ENCODE measurements at places on chromosomes 3 and 15. TPM values are rescaled to one million over a fixed set of nuclear protein-coding genes. Genes with fewer than 3 reads are reported as not detected.
A peak's percentile ranks its signal among the peaks of the same experiment; 100 is the strongest.

DNA sequence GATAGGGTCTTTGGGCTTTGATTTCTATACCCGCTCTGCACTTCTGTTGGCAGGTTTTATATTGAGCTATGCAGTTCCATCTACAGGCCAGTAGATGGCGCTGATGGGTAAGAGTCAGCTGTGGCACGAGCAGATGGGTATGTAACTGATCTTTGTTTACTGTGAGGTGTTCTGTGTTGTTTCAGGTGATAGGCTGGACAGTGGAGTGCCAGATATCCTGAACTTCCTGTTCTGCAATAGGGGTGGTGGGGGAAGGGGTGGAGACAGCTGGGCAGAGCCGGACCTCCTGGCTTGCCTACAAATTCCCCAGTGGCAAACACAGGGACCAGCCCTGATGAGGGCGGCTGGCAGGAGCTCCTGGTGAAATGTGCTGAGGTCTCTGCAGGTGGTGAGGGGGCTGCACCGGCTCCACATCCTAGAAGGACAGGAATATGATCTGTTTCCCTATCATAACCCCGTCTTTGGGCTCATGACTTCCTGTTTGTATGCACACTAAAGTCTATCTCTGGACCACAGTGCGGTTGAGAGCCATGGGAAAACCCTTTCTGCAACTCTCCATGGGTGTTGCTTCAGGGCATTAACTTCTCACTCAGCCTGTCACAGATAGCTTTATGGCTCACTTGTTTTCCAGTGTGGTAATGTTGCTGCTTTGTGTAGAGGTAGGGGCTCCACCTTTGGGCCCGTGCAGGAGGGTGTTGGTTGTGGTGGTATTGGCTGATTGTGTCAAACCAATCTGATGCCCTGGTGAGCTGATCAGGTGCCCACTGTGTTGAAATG is 13.4 kb upstream of the FAM98B start:
- H3K4me1 ChIP-seq: no peaks in the 10 kb centered on the region
- no peak overlapping the region for H3K4me3 ChIP-seq
- no peak overlapping the region for H3K27ac ChIP-seq

Gene CCR3
- not detected for total RNA-seq

Gene IL17RC
- 69.6 TPM for total RNA-seq

Gene SMAD3
- total RNA-seq: 33.6 TPM

- H3K4me1 ChIP-seq: no peaks in the 10 kb centered on the region
- H3K27me3 ChIP-seq: no peaks in the 10 kb centered on the region
- no peak for DNase-seq
Measured at GRCh38 chr3:102682741-102683140, 247.9 kb downstream of the ZPLD1 start.

DNA sequence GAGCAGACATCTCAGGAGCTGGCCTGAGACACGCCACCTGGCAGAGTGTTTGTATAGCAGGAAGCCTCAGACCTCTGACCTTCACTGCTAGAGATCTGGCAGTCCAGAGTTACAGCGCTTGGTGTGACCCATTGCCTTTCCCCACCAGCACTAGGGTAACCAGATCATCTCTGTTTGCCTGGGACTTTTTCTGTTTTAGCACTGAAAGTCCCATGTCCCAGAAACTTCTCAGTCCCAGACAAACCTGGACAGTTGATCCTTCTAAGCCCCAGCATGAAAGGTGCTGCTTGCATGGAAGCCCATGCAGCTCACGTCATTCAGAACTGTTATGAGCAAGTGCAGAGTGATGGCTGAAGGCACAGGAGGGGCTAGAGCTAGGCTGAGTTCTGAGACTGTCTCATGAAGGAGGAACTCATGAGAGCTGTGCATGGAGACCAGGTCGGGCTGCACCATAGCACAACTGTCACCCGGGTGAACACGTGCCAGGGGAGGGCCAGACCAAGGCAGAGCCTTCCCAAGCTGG is 18.2 kb upstream of the AHSG start:
- H3K36me3 ChIP-seq: no peaks in the 10 kb centered on the region
- no peak overlapping the region for H3K4me3 ChIP-seq
- no peaks in the 10 kb centered on the region for H3K27me3 ChIP-seq

Gene OSTN
- total RNA-seq: not detected

DNA sequence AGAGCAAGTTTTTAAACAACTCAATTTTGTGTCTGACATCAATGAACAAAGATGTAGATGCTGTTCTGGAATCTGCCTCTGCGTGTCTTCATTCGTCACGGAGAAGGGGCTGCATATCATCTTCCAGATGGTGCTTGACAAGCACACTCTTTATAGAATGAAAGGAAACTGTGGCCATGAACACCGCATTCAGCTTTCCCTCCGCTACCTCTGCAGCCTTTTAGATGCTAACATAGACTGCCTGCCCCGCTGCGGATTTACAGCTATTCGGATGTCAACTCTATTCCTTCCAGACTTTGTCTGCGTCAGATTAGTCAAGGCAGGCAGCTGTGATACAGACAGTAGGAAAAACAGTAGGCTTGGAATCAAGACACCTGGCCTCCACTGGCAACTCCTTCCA is 232.9 kb downstream of the TJP1 start:
- no peak overlapping the region for H3K4me3 ChIP-seq
- no peaks in the 10 kb centered on the region for H3K4me1 ChIP-seq
- DNase-seq: no peak
- no peak overlapping the region for H3K27ac ChIP-seq
- no peaks in the 10 kb centered on the region for H3K36me3 ChIP-seq
- H3K27me3 ChIP-seq: no peaks in the 10 kb centered on the region

GRCh38 chr3:112519424-112520001 is 20.2 kb upstream of the BTLA start:
- no peaks in the 10 kb centered on the region for H3K36me3 ChIP-seq
- no peak overlapping the region for H3K27ac ChIP-seq
- no peaks in the 10 kb centered on the region for H3K4me1 ChIP-seq
- no peak overlapping the region for H3K4me3 ChIP-seq
- no peaks in the 10 kb centered on the region for H3K27me3 ChIP-seq

GRCh38 chr3:356952-357351 is 160.4 kb downstream of the CHL1 start:
- H3K27ac ChIP-seq: no peak overlapping the region
- H3K27me3 ChIP-seq: no peaks in the 10 kb centered on the region
- no peaks in the 10 kb centered on the region for H3K36me3 ChIP-seq
- no peaks in the 10 kb centered on the region for H3K4me1 ChIP-seq

DNA sequence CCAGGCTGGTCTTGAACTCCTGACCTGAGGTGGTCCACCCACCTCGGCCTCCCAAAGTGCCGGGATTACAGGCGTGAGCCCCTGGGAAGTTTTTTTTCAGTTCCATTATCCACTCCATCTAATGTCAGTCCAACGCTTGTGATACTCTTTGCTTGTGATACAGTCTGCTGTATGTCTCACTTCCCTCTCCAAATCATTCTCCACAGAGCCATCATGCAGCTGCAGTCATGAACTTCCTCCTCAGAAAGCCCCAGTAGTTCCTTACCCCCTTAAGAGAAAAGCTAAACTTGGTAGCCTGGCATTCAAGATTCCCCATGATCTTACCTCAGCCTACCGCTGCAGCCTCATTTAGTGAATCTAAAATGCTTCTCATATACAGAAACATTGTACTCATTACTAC is 2.3 kb downstream of the ARPC4 start:
- no peak for DNase-seq
- no peak overlapping the region for H3K4me3 ChIP-seq
- peaks cover 26% of the 10 kb centered on the region for H3K36me3 ChIP-seq
- no peaks in the 10 kb centered on the region for H3K27me3 ChIP-seq
- H3K4me1 ChIP-seq: peaks cover 12% of the 10 kb centered on the region
- no peak overlapping the region for H3K27ac ChIP-seq

DNA sequence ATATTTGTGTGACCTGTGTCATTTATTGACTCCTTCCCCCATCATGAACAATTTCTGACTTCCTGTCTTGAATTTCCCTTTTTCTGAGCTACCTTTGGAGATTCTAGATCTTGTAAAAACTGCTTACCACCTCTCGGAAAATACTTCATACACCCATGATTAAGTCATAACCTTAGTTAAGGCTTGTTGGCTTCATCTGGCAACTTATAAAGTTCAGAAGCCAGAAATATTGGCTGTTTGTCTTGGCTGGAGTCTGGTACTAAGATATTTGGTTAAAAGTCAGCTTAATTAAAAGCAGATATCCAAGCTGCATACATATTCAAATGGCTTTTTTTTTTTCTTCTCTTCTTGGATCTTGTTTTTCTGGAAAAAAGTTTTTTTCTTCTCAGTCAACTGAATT is 37.3 kb upstream of the B3GALNT1 start:
- H3K27me3 ChIP-seq: no peaks in the 10 kb centered on the region
- H3K27ac ChIP-seq: no peak overlapping the region
- DNase-seq: no peak

GRCh38 chr15:38683382-38684242 is 119.0 kb upstream of the RASGRP1 start:
- no peak overlapping the region for H3K27ac ChIP-seq
- peak; percentile 48 for DNase-seq
- H3K36me3 ChIP-seq: no peaks in the 10 kb centered on the region
- H3K27me3 ChIP-seq: no peaks in the 10 kb centered on the region

Gene OGG1
- 23.7 TPM for total RNA-seq

DNA sequence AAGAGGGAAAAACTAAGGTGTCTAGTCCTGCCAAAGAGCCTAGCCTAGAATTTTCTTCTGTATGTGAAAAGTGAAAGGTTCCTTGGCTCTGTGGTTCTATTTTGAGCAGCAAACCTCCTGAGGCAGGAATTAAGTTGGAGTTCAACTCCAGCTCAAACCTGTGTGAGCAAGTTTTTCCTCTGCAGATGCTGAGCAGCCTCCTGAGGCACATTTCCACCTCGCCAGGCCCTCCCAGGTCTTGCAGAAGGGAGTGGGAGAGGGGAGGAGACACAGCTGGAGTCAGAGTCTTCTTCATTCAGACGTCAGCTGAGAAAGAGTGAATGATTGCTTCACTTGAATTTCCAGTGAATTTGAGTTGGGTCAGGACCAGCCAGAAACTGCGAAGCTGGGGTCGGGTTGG is 69.5 kb upstream of the ETV5 start:
- H3K4me3 ChIP-seq: no peak overlapping the region
- no peak overlapping the region for H3K27ac ChIP-seq
- no peaks in the 10 kb centered on the region for H3K36me3 ChIP-seq
- DNase-seq: no peak

Gene TM2D3
- 92.5 TPM for total RNA-seq

Gene ZNF660
- total RNA-seq: 5.2 TPM

DNA sequence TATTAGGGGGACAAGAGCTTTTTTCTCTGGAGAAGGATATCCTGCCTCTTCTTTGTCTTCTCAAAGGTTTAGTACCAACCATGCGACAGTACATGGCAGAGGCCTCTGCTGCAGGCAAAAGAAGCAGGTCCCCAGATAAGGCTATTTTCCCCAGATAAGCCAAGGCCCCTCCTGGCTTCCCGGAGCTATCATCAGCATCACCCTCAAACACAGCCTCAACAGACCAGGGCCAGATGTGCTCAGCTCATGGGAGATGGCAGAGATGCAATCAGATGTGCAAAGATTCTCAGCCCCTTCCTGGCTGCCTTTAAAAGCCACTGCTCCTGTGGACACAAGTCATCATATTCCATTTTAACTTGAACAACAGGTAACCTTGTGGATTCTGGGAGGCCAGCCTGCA is 49.0 kb downstream of the NTRK3 start:
- no peak overlapping the region for H3K4me3 ChIP-seq
- H3K36me3 ChIP-seq: no peaks in the 10 kb centered on the region
- no peaks in the 10 kb centered on the region for H3K27me3 ChIP-seq
- DNase-seq: no peak
- H3K27ac ChIP-seq: no peak overlapping the region

- H3K4me3 ChIP-seq: peak within 1 kb of the TSS; percentile 98
- peaks cover 17% of the 10 kb centered on the region for H3K4me1 ChIP-seq
- peaks cover 16% of the 10 kb centered on the region for H3K36me3 ChIP-seq
- DNase-seq: peak; percentile 97
- no peaks in the 10 kb centered on the region for H3K27me3 ChIP-seq
Measured at GRCh38 chr15:74615508-74616365, at the start of gene CLK3. CLK3 (plus strand) TSS chr15:74615836; CDS start chr15:74619197, 3,361 bp downstream.

DNA sequence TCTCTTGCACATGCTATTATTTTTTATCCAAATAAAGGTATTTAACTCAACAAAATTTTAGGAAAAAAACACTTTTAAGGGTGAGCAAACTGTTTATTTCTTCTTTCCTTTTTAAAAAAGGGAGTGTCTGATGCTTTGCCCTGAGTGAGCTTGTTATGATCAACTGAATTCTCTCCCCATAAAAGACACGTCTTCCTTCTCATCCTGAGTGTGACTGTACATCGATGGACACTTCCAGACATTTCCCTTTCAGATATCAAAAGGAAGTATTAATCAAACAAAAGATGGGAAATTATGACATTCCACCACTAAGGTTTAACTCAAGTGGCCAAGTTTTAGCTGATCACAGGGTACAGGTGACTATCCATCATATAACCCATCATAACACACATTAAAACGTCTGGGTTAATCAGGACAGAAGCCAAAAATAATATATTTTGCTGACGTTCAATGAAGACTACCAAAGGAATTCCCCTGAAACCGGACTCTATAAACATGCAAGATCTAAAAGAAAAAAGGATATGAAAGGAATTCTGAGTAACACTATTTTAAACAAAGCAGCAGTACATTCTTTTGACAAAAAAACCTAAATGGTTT is 354.8 kb downstream of the MECOM start:
- DNase-seq: no peak
- no peaks in the 10 kb centered on the region for H3K27me3 ChIP-seq
- H3K36me3 ChIP-seq: no peaks in the 10 kb centered on the region
- no peaks in the 10 kb centered on the region for H3K4me1 ChIP-seq
- no peak overlapping the region for H3K4me3 ChIP-seq

DNA sequence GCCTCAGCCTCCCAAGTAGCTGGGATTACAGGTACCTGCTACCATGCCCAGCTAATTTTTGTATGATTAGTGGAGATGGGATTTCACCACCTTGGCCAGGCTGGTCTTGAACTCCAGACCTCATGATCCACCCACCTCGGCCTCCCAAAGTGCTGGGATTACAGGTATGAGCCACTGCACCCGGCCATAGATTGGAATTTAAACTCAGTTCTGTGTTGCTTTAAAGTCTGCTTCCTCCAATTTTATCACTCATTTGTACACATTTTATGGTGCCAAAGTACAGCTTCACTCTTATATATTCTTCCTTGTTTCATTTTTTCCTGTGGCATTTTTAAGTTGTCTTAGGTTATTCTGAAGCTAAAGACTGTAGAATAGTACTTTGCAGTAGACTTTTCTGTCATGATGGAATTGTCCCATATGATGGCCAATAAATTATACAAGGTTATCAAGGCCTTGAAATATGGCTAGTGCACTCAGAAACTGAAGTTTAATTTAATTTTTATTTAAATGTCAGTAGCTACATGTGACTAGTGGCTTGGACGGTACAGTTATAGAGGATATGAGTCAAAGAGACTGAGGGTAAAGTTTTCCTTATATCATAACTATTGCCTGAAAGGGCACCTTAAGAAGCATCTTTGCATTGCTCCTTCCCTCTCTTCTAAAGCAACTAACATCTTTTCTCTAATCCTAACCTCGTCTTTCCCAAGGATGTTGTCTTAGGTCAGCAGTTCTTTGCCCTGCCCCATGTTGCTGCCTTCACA is 28.1 kb downstream of the ATP11B start:
- H3K27ac ChIP-seq: no peak overlapping the region
- no peak for DNase-seq
- H3K4me3 ChIP-seq: no peak overlapping the region
- H3K36me3 ChIP-seq: no peaks in the 10 kb centered on the region
- no peaks in the 10 kb centered on the region for H3K27me3 ChIP-seq

- H3K36me3 ChIP-seq: no peaks in the 10 kb centered on the region
- no peaks in the 10 kb centered on the region for H3K27me3 ChIP-seq
- peak overlapping the region; percentile 48 for H3K27ac ChIP-seq
- peaks cover 18% of the 10 kb centered on the region for H3K4me1 ChIP-seq
Measured at GRCh38 chr15:90095521-90095959, 6.7 kb downstream of the IDH2 start.

Measured in thyroid gland (tissue), 4 donors.